Urothelium cell line (cell line): ENCODE measurements at places on chromosomes 16 and 17.

DNA sequence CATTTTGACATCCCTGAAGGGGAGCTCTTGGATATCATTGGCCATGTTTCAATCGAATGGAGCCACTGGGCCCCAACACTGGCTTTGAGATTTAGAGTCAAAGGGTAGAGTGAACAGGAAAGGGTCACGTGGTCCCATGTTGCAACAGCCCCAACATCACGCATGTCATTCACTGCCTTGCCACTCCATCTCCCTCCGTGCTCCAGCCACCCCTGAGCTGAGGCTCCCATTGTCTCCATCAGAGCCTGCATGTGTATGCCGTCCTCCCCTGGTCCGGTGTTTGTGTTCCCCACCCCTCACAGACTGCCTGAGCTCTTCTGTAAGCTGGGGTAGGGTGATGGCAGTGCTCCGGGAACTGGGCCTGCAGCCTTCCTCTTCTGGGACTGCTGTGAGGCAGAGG lies 12.1 kb downstream of the NFE2L1 start:
- DNase-seq: no peak

GRCh38 chr16:30010844-30011713 lies at the start of gene DOC2A:
Gene DOC2A, minus strand, starts transcription at chr16:30011027. Its CDS starts 805 bp downstream, at chr16:30010222.
- DNase-seq: peak; percentile 48

DNA sequence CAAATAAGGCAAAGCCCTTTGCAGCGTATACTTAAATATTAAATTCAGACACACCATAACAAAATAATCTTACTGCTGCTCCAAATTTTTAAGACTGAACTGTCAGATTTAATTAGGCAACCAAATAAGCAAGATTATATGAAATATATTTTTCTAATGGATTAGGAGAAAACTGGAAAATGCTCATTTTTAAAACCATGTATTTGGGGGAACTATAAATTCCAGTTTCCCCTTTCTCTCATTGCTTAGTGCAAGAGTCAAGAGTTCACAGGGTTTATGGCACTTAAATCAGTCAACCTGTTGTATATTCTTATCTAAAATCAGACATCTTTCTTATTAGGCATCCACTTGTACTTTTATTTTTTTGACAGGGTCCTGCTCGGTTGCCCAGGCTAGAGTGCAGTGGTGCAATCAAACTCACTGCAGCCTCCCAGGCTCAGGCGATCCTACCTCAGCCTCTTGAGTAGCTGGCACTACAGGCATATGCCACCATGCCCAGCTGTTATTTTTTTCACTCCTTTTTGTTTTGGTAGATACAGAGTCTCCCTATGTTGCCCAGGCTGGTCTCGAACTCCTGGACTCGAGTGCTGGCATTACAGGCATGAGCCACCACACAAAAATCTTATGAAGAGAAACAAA lies 2.1 kb upstream of the KANSL1 start:
- DNase-seq: no peak

- DNase-seq: no peak
These were observed 27.7 kb upstream of the HS3ST2 start for GRCh38 chr16:22786284-22786683.

DNA sequence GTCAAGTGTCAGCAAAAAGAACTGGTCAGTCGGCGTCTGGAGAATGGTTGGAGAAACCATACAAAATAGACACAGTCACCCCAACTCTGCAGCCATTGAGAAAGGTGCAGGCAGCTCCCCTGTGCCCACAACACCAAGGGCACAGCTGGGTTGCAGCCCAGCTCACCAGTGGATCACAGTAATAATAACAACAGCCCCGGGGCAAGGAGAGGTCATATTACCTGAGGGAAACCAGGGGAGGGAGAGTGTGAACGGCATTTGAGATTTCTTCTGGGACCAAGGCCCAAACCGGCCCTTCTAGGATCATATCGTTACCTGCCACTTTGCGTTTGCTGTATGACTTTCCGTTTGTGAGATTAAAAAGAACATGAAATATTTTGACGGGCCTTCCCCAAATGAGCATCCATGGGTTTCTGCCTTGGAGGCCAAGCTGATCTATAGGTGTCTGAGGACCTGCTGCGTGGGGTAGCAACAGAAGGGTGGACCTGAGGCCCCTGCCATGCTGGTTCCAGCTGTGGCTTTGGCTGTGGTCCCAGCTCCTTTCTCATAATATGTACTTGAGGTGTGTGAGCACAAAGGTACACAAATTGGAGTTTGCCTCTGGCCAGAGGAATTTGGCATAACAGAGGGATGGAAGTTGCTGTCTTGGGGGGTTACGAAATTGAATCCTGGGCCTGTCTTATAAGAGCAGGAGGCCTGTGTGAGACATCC lies 154.6 kb downstream of the CMIP start:
- peak; percentile 20 for DNase-seq

DNA sequence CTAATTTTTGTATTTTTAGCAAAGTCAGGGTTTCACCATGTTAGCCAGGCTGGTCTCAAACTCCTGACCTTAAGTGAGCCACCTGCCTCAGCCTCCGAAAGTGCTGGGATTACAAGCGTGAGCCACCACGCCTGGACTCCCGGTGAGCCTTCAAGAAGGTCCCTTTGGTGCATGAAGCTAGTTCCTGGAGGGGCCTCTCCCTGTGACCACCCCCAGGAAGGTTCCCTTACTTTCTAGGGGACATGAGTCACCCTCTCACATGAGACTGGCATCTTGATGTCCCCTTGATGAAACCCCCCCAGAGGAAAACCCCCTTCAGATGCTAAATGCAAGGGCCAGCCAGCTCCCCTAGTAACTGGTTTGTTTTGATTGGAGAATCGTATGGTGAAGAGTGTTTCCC lies 12.8 kb downstream of the CARHSP1 start:
- DNase-seq: no peak

- no peak for DNase-seq
These were observed 143.9 kb upstream of the SHISA6 start for GRCh38 chr17:11097121-11097520.

DNA sequence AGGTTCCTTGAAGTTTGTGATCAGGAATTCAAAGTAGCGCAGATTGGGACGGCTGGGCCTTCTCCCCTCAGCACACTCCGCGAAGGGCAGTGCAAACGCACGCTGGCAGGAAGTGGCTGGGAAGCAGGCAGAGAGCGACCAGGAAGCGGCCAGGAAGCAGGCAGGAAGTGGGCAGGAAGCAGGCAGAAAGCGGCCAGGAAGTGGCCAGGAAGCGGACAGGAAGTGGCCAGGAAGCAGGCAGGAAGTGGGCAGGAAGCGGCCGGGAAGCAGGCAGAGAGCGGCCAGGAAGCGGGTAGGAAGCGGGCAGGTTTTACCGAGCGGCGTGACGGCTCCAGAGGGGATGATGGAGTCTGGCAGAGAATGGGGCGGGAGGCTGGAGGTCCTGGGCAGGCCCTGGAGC lies 3.2 kb downstream of the DPEP1 start:
- no peak for DNase-seq

DNA sequence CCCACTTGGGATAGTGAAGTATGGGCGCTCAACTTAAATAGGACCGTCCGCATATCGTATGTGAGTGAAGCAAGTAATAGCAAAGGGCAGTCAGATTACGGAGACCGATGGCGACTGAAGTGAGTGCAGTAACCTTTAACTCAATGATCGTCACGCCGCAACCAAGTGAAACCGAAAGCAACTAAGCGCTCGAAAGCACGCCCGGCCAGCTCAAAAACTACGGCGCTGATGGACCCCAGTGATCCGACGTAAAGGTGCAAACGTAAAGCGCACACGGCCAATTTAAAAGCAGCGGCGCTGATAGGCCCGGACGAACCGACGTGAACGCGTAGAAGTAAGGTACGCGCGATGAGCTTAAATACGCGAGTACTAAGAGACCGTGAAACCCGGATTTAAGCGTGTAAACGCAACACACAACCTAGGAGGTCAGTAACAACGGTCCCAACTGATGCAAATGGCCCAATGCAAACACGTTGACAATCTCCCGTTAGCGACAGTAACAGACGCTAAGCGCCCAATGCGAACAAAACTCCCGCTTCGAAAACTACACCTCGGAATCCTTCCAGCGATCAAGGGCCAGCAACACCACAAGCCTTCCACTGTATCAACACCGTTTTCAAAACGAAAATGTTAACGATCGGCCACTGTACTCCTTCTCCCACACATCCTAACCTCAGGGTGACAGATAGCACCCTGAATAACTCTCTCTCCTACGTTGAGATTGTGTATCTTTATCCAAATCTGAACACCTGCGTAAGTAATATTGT lies 37.9 kb upstream of the ARL4D start:
- peak; percentile 90 for DNase-seq

DNA sequence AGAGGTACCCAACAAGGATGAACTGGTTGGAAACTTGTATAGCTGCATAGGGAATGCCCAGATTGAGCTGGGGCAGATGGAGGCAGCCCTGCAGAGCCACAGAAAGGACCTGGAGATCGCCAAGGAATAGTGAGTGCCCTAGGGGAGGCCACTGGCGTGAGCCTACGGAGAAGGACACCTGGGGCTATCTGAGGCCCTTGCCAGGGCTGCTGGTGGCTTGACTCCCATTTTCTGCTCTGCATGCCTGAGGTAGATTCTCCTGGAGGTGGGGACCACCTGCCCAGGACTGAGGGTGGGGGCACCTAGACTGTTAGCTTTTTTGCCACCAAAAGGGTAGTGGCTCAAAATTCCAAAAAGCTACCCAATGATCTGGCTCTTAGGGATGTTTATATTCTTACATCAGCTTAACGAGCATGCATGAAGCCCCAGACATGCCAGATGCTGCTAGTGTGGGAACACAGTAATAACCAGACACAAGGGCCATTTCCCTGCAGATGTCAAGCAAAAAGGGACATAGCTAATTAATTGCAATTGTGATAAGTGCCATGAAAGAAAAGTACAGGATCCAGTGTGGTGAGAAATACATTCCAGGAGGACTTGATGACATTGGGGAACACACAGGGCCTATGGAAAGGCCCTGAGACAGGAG lies 8.8 kb downstream of the ODAD4 start:
- no peak for DNase-seq

DNA sequence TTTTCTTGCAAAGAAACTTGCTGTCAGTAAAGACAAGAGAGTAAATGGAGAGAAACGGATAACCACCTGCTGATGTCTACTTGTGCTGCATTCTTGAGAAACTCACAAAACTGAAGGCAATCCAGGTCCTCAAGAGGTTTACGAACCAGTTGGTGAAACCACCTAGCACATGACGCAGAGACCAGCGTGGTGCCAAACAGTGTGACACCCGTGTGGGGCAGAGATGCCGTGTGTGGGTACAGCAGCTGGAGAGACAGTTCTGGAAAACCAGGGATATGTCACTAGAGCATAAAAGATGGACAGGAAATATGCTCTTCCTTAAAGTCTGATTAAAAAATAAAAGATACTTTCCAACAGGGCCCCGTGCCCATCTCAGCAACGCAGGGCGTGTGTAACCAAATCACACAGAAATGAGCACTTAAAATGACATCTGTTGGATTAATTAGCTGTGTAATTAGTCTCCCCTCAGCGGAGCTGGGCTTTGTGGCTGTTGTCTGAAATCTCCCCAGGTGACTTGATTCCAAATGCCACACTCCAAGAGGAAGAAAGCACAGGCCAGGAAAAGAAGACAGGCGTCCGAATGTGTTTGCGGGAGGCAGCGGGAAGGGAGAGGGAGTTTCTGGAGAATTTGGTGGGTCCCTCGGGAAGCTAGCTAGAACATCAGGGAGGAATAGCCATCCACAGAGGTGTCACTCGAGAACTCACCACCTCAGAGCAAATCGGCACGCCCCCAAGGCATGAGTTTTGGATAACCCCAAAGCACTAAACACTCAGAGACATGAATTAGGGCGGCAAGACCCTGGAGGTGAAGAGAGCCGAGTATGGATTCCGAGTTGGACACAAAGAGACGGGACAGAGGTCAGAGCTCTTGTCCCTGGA lies 109.8 kb downstream of the ZFHX3 start:
- no peak for DNase-seq

GRCh38 chr17:50538549-50539410 lies 6.2 kb downstream of the EPN3 start:
- DNase-seq: no peak

DNA sequence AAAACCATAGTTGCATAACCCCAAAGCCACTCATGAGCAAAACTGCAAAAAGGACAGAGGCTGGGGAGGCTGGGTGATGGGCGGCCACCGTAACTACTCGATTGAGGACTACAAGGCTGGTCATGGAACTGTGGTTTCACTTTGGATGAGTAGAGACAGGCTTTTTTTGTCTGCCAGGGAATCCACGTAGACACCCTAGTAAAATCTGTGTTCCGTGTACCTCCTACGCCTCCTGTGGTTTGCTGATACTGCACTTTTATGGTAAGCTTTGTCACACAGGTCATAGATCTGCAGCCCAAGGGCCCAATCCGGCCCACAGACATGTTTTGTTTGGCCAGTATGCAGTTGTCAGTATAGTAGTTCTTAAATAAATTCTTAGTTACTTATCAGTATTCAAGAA lies 2.2 kb upstream of the TLCD3B start:
- no peak for DNase-seq

DNA sequence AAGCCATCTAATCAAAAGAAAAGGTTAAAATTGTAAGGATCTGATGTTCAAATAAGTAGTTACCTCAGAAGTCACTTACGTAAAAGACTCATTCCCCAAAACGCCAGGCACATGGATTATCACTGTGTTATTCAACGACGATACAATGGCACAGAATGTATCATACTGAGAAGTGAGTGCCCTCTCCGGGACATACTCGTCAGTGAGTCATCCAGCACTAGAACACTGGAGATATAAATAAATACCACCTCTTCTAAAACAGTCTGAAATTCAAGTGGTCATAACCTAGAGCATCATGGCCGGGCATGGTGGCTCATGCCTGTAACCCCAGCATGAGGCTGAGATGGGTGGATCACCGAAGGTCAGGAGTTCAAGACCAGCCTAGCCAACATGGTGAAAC lies 24.9 kb downstream of the USP31 start:
- peak; percentile 29 for DNase-seq

- DNase-seq: no peak
These were observed 4.0 kb upstream of the DLX4 start for GRCh38 chr17:49964769-49965523.

DNA sequence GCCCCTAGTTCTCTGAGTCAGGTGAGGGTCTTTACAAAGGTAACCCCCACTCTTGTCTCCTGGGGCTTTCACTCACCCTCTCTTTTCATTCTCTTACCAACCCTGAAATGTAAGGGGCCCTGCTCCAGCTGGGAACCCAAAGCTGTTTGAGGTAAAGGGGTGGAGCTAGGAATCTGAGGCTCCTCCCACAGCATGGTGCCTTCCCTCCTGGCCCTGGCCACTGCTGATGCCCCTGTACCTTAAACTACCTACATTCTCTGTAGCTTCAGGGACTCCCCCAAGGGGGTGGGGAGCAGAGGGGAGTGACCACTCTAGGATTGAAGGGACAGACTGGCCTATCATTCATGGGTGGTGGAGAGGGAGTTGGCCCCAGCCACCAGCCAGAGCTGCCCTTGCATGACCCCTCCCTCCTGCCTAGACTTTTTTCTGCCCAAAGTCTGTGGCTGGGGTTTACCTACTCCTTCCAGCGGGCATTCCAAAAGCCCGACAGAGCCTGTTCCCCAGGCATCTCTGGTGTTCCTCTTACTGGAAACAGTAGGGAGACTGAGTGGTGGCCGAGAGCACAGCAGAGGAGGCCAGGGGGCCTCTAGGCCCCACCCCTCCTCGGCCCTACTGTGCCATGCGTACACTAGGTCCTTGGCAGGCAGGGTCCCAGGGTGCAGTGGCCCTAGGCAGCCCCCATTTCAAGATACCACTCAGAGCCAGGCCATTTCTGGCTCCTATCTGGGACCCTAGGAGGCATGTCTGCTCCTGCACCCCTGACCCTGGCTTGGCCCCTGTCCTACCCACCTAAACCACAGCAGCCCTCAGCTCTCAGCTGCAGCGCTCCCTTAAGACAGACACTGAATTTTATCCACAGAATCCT lies 9.5 kb downstream of the DOK4 start:
- no peak for DNase-seq
